Urothelium cell line (cell line): ENCODE measurements at places on chromosomes 2 and 18.

- no peak for DNase-seq
These were observed 30.1 kb upstream of the MCFD2 start for GRCh38 chr2:46945671-46946070.

DNA sequence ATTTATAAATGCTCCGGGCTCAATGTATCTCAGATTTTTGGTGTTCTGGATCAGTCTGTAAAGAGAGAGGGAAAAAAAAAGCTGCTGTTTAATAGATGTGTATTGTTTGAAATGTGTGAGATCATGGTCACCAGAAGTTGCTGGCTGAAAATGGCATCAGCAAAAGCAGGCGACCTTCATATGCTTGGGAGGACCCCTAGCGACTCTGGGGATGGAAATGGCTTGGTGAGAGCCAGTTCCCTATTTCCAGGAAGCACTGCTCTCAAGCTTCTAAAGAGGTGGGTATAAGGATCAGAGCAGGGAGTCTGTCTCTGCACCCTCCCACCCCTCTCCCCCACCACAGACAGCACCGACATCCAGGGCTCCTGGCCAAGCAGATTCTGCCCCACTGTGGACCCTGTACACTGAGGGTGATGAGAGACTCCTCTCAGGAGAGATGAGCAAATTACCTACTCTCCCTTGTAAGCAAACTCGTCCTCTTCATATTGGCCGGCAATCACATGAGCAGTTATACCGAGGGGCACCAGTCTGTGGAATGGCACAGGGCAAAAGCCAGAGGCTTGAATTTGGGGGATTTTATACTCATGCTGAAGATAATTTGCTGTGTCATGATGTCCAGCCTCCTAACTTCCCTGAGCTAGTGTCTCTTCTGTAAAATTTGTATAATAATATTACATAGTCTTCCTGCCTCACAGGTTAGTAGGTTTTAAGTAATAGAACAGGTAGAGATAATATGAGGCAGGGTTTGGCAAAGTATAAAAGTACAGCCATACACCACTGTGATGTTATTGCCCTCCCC, 29.6 kb downstream of the LHCGR start:
- DNase-seq: no peak

DNA sequence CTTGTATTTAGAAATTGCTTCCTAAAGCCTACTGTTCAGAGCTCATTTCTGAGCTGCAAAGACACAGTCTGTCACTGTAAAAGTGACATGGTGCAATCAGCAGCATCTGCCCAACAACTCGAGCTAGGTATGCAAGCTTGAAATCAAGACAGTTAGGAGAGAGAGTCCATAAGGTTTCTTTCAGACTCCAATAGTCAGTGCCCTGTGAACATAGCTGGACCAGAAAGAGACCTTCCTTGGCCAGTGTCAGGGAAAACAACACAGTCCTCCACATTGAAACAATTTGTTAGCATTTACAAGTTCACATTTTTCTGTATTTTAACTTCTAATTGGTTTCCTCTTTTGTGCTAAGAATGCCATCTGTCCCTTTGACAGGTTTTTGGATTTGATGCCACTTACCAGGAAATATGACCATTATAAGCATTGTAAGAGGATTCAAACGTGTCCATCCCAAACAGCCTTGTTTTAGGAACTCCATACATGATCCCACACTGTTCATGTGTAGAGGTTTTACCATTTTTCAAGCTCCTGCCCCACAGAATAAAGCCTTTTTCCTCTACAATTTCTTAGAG, 8.9 kb upstream of the MYCN start:
- DNase-seq: no peak

- DNase-seq: no peak
These were observed 191.7 kb upstream of the HAAO start for GRCh38 chr2:42984081-42984480.

- DNase-seq: no peak
These were observed 3.1 kb downstream of the EFR3B start for GRCh38 chr2:25044990-25045389.

GRCh38 chr2:184312970-184313369, 285.4 kb upstream of the ZNF804A start:
- no peak for DNase-seq

- DNase-seq: no peak
These were observed 269.4 kb downstream of the LOXHD1 start for GRCh38 chr18:46387441-46388131.

DNA sequence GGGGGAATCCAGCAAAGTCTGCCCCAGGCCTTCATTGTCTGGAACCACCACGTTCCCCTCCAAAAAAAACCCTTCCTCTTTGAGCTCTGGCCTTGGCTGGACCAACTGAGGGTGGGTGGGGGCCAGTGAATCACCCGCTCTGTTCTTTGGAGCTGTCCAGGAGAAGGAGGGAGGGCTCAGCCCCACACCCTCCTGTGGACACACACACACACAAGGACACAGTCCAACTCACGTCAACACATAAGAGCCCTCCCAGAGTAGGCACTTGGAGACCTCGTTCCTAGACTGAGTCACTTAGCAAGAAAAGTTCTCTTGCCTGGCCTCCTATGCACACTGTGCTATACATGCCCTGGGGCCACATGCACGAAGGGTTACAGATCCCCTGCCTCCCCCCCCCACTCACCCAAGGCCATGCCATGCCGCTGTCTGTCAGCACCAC, 1.2 kb upstream of the TNS1 start:
- no peak for DNase-seq

DNA sequence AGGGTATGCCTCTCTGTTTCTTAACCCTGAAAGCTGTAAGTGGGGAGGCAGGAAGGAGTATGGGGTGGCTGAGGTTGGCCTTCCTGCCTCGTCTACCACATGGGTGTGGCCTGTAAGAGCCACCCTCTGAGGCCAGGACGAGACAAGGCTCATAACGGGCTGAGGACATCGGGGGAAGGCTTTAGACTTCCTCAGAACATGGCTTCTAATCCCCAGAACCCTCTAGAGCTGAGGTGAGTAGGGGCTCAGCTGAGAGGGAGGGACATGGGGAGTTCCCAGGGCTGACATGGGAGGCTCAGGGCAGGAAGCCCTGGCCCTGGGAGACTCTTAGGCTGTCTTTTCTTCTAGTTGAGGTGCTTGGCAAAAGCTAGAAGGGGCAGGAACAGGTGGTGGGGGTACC, 36.7 kb downstream of the EMX1 start:
- no peak for DNase-seq

DNA sequence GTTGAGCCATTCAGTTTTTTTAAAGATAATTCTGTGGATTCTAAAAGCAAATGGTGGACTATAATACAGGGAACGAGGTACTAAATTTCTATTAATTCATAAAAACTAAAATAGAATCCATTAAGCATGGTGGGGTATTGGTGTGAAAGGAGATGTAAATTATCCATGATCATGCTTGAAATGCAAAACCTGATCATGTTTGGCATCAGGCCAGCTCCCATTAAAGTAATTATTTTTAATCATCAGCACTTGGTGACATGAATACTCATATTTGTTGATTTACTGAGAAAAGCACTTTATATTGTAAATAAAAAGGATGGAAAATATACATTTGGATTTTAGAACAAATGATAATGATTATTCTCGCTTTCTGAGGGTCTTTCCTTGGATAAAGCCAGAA, 232.3 kb upstream of the MEIS1 start:
- no peak for DNase-seq

GRCh38 chr2:110670826-110671225, 7.0 kb downstream of the BUB1 start:
- no peak for DNase-seq

- peak; percentile 48 for DNase-seq
These were observed 1224.8 kb upstream of the ZEB2 start for GRCh38 chr2:145744541-145745386.

GRCh38 chr18:57107140-57107832, 39.6 kb upstream of the BOD1L2 start:
- peak; percentile 33 for DNase-seq

DNA sequence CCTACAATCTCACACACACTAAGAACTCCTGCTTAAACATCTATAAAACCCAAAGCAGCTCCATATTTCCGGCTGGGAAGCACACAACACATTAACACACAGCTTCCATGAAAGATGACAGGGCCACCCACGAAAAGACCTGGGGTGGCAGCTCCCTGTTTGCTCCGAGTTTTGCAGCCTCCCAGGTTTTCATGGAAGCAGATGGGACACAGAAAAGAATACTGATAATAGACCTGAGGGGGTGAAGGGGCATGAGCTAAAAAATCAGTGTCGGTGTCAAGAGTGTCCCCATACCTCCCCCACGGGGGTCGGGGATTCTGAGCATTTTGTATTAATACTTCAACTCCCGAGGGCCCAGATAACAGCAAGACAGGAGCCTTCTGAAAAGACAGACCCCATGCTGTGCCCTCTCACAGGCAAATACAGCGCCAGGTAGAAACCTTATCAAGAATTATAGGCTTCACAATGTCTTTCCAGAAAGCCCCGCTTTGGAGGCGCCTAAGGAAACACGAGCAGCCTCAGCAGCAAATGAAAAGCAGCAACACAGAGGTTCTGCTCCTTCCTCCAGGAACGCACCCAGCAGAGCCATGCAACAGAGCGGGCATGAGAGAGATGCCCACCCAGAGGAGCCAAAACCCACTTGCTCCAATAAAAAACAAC, 50.5 kb downstream of the ZNF516 start:
- no peak for DNase-seq

DNA sequence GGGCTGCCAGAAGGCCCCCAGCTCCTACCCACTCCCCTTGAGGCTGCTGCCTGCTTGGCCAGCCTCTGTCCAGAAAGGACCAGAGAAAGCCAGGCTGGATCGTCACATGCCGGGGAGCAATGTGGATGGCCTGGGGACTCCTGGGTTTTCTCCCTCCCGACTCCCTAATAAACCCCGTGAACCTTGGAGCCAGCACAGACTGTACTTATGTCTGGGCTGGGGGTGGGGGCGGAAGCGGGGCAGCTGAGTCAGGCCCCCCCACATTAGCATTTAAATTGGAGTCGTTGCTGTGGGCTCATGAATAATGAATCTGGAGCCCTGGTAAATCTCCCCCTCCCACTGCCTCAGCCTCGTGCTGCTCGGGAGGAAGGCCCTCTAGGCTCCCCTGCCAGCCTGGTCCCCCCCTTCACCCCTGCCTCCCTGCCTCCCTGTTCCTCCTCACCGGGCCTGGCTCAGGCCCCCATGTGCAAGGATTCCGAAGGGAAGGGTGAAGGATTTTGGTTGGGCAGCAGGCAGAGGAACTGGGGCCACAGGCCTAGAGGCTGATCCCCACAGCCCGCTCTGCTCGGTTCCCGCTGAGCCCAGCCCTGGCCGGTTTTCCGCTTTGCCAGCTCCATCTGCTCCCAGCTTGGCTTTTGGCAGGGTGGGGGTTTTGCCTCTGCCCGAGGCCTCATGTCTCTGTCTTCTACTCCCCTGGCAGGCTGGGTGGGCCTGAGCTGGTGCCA, 7.3 kb upstream of the ASIC4 start:
- DNase-seq: no peak

- no peak for DNase-seq
These were observed 33.6 kb downstream of the KIF1A start for GRCh38 chr2:240786355-240786841.

- no peak for DNase-seq
These were observed 54.2 kb upstream of the ASB18 start for GRCh38 chr2:236318401-236318800.

DNA sequence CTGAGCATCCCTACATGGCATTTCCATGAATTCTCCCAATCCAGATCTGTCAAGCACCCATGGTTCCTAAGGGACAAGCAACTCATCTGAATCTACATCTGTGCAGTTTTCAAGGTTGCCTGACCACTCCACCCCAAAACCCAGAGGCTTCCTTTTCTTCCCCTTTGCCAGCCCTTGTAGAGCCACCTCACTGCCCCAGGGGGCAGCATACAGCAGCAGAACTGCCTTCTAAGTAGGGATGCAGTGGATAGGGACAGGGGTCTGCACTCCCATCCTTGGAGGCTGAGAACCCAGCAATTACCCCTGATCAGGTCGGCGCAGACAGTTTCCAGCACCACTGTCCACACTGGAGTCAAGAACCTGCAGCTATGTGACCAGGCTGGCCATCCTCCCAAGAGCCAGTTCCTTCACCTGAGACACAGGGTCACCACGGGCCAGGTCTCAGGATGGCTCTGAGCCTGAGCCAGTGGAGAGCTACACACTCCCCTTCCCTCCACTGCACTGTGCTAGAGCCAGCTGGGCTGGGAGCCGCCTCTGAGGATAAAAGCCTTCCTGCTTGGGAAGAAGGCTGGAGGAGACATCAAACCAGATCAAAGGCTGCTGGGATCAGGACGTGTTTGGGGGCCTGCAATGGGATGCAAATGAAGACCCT, 283.1 kb downstream of the CELF4 start:
- DNase-seq: no peak

- peak; percentile 11 for DNase-seq
These were observed 665.9 kb downstream of the CBLN2 start for GRCh38 chr18:71878226-71878625.

DNA sequence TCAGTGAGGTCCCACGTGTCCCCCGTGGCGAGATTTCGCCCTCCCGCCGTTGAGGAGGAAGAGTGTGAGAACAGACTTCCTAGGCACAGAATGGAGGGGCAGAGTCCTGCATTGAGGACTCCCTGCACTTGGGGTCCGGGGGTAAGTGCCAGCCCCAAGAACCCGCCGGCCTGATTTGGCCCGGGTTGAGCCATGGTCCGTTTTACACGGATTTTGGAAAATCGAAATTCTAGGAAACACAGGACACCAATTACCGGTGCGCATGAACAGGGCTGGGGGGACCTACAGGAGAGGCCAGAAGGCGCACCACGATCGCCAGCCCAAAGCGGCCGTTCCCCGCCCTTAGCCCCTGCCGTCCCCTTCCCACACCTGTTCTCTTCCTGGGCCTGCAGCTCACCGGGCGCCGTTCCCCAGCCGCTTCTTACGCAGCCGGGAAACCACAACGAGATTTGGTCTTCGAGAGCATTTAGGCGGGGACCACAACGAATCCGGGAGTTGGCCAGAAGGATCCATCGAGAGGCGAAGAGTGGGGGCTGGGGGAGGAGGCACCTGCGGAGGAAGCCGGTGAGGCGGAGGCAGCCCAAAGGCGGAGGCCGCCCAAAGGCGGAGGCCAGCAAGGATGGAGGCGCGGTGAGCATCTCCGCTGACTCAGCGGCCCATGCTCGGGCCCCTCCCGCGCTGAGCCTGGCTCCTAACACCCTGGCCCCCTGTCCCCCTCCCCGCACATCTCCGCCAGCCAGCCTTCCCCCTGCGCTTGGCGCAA, 464 bp upstream of the TLX2 start:
- DNase-seq: peak; percentile 74

DNA sequence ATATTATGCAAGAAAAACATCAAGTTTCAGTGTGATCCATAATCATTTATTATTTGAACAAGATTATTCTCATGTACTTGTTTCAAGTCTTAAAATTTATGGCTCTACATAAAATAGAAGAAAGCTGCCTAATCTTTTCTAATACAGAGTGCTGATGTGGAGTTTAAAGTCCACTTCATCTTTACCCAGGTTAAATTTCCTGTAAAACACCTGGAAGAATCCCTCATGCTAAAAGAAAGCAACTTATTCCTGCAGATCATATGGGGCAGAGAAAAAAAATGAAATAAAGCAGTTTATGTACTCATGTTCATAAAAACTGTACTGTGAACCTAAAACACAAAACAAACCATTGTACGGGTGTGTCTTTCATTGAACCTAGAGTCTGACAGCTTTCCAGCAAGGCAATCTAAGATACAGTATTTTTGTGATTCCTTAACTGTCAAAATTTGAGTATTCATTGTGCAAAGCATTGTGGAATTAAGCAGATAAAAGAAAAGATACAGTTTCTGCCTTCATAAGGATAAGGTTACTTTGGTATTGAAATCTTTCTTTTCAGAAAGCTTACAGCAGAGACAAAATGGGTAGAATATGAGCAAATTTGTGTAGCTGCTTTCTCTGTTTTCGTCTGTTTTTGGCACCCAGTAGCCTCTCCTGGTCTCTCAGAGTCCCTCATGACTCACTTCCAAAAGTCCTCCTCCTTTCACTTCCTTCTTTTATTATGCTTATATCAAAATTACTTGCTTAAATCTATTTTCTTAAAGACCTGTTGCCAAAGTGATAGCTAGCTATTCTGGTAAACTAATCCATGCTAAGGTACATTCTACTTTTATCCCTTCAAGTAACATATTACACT, 26.9 kb upstream of the GLS start:
- DNase-seq: no peak
